ENCODE measurements at places on chromosomes 13 and 19. TPM values are rescaled to one million over a fixed set of nuclear protein-coding genes. Genes with fewer than 3 reads are reported as not detected.

GRCh38 chr19:11814700-11815035, 595 bp downstream of the ZNF440 start:
- DNase-seq: no peak

DNA sequence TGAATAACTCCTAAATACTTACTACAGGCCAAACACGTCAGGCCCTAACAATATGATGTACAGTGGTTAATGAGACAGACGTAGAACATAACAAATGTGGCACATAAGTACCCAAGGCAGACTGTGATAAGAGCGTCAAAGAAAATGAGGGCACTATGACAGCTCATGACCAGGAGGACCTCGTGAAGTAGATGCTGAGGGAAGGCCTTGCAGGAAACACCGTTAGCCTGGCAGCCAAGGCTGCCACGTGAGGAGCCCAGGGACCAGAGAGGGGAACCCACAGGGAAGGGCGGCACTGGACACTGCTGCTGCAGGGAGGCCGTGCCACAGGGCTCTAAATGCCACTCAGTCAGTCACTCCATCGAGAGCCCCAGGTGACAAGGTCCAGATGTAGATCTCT, 5.7 kb downstream of the TUBGCP3 start:
- no peak for DNase-seq

DNA sequence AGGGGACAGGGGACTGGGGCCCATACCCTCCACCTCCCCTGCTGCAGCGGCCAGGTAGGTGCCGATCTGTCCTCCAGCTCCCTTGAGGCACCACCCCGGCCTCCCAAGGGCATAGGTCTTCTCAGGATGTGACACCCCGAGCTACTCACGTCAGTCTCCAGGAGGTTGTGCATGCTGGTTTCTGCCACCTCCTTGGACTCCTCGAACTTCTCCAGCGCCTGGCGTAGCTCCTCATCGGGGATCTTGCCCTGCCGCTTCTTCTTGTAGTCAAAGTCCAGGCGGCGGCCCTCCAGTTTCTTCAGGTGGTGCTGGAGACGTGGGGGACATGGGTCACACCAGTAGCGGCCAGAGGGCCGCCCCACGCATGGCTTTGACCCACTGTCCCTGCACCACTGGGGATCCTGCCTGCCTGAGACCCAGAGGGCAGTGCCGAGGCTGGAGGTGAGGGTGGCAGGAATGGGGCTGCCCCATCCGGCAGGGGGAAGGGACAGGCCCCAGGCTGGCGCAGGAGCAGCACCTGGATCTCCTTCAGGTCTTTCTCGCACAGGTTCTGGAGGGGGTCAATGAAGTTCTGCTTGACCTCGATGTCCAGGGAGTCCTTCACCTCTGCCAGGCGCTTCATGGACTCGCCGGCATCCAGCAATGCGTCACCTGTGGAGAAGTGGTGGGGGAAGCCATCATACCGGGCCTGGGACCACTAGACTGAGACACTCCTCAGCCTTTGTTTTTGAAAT, 20.4 kb downstream of the MPND start:
- DNase-seq: no peak

GRCh38 chr13:102100234-102100633, 301.6 kb downstream of the FGF14 start:
- no peak for DNase-seq

Gene ZNF723
- not detected for total RNA-seq

Data from progenitor cell of endocrine pancreas (in vitro differentiated cells).